ENCODE measurements at places on chromosomes 7 and 10. TPM values are rescaled to one million over a fixed set of nuclear protein-coding genes. Genes with fewer than 3 reads are reported as not detected.

DNA sequence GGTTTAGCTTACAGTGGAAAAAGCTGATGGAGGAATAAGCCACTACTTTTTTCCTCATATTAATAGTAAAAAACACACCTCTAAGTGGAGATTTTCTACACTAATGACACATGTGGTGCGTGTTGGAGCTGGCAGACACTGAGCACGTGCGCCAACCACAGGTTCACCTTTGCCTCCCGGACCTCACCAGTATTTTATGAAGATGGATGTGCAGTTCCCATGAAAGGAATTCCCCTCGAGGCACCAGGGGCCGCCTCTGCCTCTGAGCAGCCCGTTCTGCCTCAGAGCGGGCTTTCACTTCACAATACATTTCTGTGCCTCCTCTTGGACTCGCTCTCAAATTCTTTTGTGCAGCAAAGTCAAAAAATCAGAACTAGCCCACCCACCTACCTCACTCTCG, 477.5 kb upstream of the ADARB2 start:
- peak; percentile 47 for ATAC-seq

GRCh38 chr10:58585435-58585834, 72.8 kb downstream of the BICC1 start:
- no peak for ATAC-seq

- ATAC-seq = peak; percentile 62
Observed at GRCh38 chr7:88307823-88308222, 1.1 kb upstream of the STEAP4 start.

The TMEM225B gene
- total RNA-seq = 1.00 TPM

The FRMD4A gene
- 9.6 TPM for total RNA-seq
